CD4-positive, alpha-beta T cell treated with Interleukin-15 for 1 hour (primary cell): ENCODE measurements at places on chromosomes 12 and 14.

DNA sequence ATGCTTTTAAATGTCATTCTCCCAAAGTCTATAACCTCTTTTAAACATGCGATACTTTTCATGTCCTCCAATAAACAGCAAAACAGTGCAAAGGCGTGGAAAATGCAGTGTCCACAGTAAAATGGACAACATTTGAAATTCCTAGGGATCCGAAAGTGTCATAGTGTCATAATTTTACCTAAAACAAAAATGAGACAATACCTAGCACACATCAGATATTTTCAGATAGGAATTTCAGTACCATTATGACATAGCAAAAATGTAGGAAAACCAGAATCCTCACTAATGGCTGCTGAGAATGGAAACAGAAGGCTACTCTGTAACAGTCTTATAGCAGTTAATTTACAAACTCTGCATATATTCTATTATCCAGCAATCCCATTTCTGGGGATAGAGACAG lies 33.1 kb downstream of the KCNH5 start:
- DNase-seq, result no peak

DNA sequence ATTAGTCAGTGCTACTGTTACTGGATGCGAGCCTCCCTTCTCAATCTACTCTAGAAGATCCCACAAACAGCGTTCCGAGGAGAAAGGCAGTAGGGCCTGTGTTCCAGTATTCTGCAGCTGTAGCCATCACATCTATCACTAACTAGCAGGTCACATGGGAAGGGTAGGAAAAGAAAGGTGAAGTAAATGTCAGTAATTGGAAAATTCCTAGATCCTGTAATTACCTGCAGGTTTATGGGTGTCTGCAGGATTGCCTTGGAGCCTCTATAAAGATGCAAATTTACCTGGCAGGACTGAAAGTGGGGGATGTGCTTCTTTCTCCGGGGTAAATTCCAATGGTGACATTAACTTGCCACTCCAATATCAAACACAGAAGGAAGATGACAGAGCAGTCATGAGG lies 77.8 kb downstream of the FERMT2 start:
- DNase-seq, result no peak

GRCh38 chr12:49963976-49964815 lies 2.5 kb downstream of the AQP5 start:
- DNase-seq, result no peak

GRCh38 chr12:79870916-79871315 lies 64.0 kb downstream of the PPP1R12A start:
- DNase-seq, result no peak

- no peak for DNase-seq
Measured at GRCh38 chr12:40054555-40055227, 51.2 kb downstream of the SLC2A13 start.

DNA sequence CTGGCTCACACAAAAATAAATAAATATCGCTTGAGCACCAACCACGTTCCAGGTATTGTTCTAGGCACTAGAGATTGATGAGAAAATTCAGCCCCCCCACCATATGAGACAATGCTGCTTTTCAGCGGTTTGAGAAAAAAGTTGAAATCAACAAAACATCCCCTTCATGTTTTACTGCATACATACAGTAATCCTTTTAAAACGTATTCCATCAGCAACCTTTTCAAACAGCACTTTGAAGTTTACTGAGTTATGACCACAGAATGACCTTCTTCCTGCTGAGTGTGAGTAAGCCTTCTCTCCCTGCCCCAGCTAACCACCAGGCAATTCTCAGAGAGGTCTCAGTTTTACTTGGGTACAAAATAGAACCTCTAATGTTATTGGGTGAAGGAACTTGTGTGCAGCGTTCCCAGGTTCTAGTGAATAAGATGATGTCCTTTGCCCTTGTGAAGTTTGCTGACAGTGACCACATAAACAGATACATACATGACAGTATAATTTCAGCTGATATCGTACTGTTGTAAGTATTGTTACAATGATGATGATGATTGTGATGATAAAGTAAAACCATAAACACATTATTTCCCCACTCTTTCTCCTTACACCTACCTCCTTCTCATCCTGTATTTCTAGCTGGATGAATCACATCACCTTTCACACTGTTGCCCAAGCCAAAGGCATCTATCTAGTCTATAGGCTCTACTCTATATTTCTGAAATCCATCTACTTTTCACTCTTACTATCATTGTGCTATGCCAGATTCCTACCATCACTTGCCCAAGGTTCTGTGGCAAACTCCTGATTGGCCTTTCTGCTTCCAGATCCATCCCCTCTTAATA lies 124.4 kb upstream of the KRR1 start:
- DNase-seq, result no peak

DNA sequence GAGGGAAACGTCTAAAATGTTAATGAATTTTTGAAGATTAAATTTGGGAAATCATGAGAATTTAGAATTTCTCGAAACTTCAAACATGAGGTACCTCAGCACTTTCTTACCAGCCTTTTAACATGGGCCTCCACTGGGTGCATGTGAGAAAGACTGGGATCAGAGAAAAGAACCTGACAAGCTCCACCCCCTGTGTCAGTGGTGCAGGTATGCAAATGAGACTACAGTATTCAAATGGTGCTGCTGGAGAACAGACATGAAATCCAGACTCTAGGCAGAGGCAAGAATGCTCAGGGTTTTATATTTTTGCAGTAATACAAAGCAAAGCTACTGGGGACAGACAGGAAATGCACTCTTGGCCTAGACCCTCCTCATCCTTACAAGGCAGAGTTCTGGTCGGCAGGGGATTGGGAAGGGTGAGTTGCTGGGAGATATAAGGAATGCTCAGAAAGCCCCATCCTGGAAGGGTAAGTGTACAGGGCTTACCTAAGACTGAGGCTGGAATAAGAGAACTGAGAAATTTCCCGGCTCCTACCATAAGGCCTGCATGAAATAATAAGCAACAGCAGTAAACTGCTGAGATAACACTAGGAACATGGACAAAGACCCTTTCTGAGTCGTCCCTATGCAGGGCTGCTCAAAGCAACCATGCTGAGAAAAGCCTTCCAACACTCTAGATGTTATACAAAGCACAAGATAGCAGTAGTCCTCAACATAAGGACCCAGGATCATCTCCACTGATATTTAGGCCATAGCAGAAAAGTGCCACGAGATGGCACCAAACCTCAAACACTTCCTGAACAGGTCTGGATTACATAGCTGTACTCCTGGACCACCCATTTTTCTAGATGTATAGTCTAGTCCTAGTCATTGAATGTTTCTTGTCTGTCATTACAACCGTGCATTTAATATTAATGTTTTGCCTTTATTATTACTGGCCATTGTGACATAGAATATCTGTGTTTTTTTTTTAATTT lies 260.8 kb downstream of the RASSF9 start:
- no peak for DNase-seq

GRCh38 chr12:132327336-132328171 lies 1.8 kb downstream of the GALNT9 start:
- no peak for DNase-seq
